CD8-positive, alpha-beta T cell (primary cell): ENCODE measurements at places on chromosomes 1 and 21. TPM values are rescaled to one million over a fixed set of nuclear protein-coding genes. Genes with fewer than 3 reads are reported as not detected.

DNA sequence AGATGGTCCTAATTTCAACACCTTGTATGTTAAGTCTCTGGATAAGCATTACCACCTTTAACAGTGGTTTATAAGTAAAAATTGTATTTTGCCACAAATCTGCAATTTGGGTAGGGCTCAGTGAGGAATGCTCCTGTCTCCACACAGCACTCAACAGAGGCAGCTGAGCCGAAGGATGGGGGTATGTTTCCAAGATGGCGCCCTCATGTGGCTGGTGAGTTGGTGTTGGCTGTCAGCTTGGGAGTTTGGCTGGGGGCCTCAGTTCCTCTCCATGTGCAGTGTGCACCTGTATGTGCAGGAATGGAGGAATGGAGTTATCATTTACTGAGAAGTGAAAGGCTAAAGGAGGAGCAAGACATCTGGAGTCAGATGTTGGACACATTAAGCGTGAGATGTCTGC is 136.8 kb downstream of the GABPA start:
- DNase-seq = no peak

DNA sequence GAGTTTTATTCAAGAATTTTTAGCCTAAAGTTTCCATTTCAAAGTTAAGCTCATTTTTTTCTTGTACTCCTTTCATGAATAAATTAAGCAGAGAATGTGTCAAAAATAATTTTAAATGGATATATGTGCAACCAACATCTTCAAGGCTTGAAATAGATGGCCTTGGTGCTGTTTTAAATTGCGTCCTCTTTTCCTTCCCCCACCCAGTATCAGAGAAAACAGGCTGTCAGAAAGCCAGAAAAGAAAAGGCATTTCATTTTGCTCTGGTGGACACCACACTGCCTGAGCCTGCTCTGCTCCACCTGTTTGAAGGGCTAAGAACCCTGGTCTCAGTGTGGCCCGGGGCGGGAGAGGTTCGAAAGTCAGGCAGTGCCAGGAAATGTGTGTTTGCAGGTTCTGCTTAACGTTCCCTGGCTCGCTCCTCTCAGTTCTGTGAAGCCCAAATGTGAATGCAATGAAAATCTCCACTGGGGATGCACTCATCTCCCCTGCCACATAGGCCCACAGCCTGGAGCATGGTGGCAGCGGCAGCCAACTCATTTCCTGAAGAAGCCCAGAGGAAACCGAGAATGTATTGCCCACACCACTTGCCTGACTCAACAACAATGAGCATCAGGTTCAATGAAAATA is 134.4 kb downstream of the SDCCAG8 start:
- DNase-seq = no peak

Gene CREB3L4
- total RNA-seq = 3.0 TPM

Gene C1orf167
- total RNA-seq = not detected

DNA sequence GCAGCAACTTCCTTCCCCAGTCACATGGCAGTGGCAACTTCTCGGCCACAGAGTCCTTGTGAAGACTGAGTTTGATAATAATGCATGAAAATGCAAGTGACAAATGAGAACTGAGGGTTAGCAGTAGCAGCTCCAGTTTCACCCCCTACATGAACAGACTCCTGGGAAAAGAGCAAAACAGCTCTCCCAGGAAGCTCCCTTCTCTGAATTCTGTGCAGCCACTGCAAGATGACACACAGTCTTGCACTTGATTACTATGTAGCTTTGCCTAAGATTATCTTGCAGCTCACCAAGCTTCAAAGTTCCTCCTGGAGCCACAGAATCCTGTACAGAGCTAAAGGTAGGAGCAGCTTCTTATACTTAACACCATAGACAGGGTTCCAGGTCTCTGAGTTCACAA is 4.7 kb downstream of the PGBD5 start:
- DNase-seq = no peak

Gene LRRC38
- not detected for total RNA-seq

DNA sequence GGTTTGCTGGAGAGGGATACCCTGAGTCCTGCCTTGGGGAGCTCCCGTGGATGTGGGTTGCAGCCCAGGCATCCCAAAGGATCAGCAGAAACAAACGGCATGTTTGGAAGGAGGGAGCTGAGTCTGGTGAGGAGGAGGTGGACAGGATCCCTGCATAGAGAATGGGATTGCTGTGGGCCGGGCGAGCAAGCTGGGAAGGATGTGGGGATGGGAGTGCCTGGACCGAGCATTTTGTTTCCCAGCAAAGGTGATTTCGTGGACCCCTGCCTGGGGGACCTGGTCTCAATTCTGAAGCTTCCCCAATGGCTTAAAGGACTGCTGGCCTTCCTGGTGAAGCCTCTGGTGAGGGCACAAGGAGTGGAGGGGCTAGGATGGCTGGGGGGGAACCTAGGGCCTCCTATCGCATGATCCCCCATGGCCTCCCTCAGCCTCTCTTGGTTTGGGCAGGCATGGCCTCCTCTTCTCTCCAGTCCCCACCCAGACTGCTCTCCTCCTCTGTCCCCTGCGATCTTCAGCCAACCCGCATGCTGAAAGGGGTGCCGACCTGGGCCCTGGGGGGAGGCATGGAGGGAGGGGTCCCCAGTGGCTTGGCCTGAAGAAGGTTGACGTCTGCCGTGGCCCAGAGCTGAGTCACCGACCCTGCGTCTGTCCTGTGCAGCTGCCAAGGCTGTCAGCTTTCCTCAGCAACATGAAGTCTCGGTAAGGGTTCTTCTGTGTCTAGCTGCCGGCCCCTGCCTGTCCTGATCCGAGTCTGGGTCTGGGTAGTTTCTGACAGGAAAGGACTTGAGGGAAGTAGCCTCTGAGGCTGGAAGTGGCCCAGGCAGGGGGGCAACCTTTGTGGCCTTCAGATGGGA is 16.3 kb downstream of the FAAH start:
- DNase-seq = no peak

GRCh38 chr1:23793018-23793781 is 2.3 kb downstream of the LYPLA2 start:
- DNase-seq = no peak

DNA sequence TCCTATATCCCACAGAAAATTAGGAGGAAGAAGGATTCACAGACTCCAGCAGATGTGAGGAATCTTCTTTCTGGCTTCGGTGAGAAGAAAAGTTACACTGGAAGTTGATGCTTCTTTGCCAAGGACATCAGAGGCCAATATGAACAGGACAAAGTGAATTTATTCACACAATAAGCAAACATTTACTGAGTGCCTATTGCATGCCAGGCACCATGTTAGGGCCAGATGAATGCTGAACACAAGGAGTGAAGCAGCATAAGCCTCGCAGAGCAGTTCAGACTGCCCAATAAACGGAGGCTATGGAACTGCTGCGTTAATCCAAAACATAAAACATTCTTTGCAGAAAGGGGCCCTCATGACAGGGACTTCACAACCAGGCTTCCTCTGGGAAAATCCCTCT is 114.6 kb downstream of the LMX1A start:
- no peak for DNase-seq
